ENCODE measurements at places on chromosomes 16 and 17.

DNA sequence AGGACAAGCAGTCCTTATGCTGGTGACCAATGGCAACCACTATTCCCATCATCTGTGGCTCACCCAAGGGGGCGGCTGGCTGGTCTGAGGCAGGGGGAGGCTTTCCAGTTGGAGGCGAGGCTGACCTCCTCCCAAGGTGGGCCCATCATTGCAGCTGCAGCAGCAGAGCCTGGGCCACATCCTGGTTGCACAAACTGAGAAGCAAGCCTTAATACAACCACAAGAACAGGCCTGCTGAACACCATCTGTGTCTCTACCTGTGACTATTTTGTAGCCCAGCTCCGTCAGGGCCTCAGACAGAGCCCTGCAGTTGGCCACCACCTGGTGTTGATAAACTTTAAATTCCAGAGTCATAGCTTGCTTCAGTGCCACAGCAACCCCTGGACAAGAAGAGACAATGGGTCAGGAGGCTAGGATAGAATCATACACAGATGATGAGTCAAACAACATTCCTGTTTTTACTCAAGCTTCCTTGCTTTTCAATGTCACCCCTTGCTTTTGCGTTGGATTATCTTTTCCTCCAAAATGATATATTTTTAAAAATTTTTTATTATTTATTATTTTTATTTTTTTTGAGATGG lies 17.9 kb downstream of the SMCR8 start:
- no peak for DNase-seq

- DNase-seq: no peak
Observed at GRCh38 chr16:13081825-13082331, 180.5 kb downstream of the SHISA9 start.

DNA sequence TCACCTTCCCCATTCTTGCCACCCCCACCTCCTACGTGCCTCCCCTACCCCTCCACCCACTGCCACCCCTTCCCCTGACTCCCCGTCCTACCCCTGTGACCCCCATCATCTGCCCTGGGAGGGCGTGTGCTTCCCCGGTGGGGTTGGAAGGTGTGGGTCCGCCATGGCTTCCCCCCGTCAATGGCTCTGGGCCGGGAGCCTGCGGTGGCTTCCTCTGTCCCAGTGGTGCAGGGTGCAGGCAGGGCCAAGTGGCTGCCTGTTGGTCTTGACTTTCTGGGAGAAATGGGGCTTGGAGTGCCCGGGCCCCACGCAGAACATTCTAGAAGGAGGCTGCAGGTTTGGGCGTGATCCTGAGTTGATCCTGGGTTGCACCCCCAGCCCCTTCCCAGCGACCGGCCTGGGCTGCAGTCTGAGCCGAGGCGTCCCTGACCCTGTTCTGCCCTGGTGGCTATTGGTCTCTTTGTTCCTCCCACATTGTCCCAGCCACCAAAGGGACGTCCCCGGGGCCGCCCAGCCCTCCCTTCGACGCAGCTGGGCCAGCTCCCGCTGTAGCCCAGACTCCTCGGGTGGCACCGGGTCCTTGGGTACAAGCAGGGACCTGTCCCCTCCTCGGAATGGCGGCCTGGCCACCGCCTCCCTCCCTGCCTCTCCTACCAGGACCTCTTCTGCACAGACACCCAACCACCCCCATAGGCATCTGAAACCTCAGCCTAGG lies 25.7 kb downstream of the GSE1 start:
- no peak for DNase-seq

- no peak for DNase-seq
Observed at GRCh38 chr16:69500496-69500895, 65.3 kb upstream of the NFAT5 start.

DNA sequence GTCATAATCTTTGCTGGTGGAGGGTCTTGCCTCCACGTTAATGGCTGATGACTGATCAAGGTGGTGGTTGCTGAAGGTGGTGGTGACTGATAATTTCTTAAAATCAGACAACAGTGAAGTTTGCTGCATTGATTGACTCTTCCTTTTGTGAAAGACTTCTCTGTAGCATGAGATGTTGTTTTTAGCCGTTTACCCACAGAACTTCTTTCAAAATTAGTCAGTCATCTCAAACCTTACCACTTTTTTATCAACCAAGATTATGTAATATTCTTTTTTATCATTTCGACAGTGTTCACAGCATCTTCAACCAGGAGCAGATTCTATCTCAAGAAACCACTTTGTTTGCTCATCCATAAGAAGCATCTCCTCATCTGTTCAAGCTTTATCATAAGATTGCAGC lies 5.9 kb downstream of the UQCRC2 start:
- no peak for DNase-seq

- DNase-seq: no peak
Observed at GRCh38 chr17:83175822-83176622, 96.6 kb downstream of the METRNL start.

DNA sequence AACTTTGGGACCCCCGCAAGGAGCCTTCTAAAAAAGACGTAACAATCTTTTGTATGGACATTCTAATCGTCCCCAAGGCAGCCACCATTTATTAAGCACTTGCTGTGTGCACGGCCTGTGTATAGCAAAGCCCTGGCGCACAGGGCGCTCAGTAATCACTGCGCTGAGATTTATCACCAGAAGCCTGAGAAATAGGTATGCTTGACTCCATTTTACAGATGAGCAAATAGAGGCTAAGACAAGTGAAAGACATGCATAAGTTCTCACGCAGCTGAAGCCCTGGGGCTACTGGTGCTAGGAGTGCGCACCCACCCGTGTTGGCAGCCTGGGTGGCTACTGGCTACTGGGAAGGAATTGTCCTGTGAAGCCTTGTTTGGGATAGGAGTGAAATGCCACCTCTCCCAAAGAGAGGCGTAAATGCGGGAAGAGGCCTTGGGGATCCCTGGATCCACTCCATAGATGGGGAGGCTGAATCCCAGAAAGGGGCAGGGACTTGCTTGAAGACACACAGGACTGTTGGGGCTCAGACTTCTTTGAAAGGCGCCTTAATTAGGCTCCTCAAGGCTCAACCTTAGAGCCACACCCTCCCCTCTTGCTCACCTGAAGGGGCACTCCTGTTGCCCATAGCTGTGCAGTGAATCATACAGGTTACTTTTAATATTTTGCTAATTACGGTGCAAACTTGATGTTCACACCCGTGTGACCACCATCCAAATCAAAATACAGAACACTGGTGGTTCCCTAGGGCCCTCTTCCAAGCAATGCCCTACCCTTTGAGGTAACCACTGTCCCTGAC lies 634 bp upstream of the NATD1 start:
- no peak for DNase-seq

DNA sequence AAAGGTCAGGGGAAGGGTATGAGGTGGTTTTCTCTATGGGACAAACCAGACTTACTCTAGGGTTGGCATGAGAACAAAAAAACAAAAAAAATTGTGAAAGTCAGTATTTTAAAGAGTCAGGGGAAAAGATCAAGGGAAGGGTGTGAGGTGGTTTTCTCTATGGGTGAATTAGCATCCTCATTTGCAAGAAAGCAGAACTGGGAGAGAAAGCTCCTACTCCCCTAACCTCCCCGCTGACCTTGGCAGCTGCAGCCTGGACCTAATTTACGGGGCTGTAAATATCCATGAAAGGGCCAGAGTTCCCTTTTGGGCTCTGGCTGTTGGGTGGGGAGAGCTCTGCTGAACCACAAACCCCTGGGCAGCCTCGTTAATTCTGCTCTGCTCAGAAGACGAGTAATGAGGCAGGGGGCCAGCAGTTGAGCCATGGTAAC lies 10.6 kb downstream of the RHBDL3 start:
- no peak for DNase-seq

DNA sequence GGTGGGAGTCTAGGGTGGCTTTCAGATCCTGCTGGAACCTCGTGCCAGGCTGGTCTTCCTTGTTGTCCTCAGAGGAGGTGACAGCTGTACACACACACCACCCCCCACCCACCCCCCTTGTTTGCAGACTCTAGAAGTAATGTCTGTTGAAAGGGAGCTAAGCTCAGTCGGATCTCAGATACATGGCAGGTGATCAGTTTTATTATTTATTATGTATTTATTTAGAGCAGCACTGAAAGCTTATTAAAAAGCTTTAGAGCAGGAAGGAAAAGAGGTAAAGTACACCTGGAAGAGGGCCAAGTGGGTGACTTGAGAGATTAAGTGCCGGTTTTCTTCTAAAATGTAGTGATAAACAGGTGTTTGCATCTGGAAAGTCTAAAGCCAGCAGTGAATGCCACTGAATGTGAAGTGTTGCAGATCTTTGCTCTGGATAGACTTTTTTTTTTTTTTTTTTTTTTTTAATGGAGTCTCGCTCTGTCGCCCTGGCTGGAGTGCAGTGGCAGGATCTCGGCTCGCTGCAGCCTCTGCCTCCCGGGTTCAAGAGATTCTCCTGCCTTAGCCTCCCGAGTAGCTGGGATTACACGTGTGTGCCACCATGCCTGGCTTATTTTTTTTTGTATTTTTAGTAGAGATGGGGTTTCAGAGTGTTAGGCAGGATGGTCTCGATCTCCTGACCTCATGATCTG lies 40.2 kb downstream of the FOXK2 start:
- no peak for DNase-seq

GRCh38 chr16:14576532-14576931 lies 53.5 kb downstream of the PARN start:
- DNase-seq: no peak

- no peak for DNase-seq
Observed at GRCh38 chr17:67532326-67532871, 155.3 kb downstream of the PITPNC1 start.
